ENCODE measurements at places on chromosomes 12 and 14. TPM values are rescaled to one million over a fixed set of nuclear protein-coding genes. Genes with fewer than 3 reads are reported as not detected.

SYT1 gene
- total RNA-seq = 1.1 TPM

ACVR1B gene
- 23.6 TPM for total RNA-seq

DNA sequence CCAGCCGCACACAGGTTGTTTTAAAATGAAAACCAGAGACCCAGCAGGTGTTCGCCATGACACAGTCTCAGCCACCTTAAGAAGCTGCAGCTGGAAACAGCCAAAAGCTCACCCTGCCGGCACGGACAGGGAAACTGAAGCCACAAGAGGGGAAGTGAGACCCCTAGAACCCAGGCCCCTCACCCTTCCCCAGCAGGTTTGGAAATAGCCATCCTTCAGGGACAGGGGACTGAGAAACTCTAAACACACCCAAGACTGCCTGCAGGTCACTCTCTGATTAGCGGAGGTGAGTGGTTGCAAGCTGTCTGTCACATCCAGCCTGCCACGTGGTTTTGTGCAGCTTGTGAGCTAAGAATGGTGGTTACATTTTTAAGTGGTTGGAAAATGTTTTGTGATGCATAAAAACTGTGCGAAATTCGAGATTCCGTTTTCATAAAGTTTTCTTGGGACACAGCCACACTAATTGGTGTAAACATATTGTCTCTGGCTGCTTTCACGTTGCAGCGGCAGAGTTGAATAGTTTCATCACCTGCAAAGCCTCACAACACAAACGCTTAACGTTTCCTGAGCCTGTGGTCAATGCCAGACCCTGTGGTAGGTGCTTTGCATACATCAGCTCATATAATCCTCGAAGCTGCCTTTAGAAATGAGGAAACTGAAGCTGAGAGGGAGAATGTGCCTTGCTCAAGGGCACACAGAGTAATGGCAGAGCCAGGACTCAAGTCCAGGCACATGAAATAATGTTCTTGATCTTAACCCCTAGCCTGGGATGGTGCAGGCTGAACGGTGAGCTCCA lies 1.7 kb upstream of the SELPLG start:
- DNase-seq = no peak

DNA sequence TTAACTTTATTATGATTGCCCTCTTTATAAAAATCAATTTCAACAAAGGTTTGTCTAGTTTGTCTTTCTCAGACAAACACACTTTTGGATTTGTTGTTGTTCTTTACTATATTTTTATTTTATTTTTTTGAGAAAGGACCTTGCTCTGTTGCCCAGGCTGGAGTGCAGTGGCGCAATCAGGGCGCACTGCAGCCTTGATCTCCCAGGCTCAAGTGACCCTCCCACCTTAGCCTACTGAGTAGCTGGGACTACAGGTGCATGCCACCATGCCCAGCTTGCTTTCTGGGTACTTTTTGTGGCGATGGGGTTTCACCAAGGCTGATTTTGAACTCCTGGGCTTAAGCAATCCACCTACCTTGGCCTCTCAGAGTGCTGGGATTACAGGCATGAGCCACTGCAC lies 64.4 kb upstream of the CFL2 start:
- no peak for DNase-seq

DNA sequence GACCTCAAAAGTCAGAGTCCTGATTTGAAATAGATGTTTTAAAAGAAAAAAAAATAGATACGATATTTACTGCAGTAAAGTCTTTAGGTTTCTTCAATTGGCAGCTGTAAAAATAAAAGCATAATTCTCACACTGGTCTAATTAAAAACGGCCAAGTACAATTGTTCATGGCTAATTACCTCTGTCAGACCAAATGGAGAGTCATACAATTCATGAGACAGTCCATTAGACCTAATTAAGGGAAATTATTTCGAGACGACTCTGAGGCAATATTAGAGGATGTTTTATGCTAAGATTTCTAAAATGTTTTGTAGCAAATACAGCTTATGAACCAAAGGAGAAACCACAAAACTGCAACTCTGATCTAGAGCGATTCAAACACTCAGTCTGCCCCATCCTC lies 131.3 kb downstream of the PHLDA1 start:
- no peak for DNase-seq

DNA sequence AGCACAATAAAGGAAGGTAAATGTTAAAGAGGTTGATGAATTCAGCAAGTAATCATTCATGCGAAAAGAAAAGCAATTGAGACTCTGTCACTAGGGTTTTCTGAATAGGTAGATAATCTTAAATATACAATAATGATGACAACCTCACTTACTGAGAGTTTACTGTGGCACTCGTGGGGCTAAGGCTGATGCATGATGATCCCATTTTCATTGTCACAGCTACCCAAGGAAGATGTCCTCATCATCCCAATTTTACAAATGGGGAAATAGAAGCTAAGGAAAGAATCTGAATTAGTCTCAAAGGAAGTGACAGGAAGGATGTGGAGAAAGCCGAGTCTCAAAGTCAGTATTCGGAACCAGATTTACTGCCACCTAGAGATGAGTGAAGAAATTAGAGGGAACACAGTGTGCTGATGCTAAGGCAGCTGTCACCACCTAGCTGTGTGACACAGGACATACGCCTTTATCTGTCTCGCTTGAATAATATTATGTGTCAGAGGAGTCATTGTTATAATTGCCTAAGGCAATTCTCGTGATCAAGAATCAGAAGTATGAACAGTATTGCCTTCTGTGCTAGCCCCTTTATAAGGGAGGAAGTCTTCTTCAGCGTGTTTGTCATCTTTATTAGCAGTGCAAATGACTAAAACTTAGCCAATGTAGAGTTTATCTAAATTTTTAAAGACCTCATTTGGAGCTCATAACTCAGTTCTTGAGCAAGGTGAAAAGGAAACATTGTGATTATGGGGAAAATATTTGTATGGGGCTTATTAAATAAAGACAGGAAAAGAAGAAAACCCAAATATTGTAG lies 63.2 kb downstream of the ERGIC2 start:
- no peak for DNase-seq

- DNase-seq = no peak
Measured at GRCh38 chr14:98766818-98767217, 505.2 kb downstream of the BCL11B start.

DNA sequence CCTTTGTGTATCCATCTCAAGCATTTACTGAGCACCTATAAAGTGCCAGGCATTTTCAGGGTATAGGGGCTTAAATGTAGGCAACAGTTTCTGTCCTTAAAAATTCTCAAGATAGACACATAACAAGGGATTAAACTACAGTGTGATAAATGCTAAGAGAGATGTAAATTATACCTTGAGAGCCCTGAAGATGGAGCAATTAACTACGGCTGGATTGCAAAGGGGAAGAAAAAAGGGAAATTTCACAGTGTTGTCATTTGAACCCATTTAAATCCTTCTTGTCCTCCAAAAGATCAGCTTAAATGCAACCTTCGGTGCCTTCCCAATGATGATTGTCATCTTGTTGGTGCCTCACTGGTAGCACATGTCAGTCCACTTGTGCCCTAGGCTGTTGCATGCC lies 11.5 kb upstream of the IL26 start:
- no peak for DNase-seq
